Left renal pelvis (tissue), 4 donors: ENCODE measurements at places on chromosomes 13 and 19.

GRCh38 chr19:38658462-38659306 lies 11.2 kb downstream of the ACTN4 start:
- no peak for DNase-seq

DNA sequence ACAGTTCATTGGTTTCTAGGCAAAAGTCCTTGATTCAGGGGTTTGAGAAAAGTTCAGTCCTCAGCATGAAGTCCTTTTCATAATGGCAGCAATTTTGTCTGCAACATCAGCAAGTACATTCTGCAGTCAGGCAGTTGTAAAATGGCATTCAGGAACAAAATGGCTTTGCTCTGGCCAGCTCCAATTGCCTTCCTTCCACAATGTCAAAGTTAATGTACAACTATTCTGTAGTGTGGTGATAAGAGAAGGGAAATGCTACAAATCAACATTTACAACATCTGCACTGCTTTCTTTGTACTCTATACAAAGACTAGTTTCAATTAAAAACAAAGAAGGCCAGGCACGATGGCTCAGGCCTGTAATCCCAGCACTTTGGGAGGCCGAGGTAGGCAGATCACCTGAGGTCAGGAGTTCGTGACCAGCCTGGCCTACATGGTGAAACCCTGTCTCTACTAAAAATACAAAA lies 1.8 kb upstream of the NEK3 start:
- no peak for DNase-seq

- DNase-seq = no peak
These were observed 110.8 kb downstream of the TBC1D4 start for GRCh38 chr13:75371203-75371602.

- DNase-seq = no peak
These were observed 115.4 kb downstream of the ABCC4 start for GRCh38 chr13:95185851-95186250.

GRCh38 chr13:106077017-106077416 lies 458.4 kb downstream of the EFNB2 start:
- no peak for DNase-seq

GRCh38 chr19:55346725-55347441 lies 7.2 kb downstream of the KMT5C start:
- DNase-seq = no peak

GRCh38 chr19:48120505-48120904 lies 9.9 kb upstream of the PLA2G4C start:
- DNase-seq = no peak

- no peak for DNase-seq
These were observed at the start of gene BST2 for GRCh38 chr19:17405250-17406045. Gene BST2 (minus strand): TSS chr19:17405630. CDS start chr19:17405575, 55 bp downstream.

DNA sequence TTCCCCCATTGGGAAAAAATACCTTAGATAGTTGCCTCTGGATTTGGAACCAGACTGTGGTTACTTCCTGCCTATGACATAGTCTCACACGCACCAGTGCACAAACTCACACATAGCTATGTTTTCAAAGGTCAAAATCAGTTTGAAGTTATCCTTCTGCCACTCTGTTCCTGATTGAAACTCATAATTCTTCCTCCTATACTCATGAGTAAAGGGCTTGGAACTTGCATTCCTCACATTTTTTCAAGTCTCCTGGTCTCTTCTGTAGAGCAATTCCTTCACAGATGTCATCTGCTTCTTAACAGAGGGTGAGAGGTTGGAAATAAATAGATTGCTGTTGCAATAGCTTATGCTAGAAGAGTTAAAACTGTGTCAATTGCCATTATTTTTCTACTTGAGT lies 18.6 kb upstream of the POSTN start:
- no peak for DNase-seq

DNA sequence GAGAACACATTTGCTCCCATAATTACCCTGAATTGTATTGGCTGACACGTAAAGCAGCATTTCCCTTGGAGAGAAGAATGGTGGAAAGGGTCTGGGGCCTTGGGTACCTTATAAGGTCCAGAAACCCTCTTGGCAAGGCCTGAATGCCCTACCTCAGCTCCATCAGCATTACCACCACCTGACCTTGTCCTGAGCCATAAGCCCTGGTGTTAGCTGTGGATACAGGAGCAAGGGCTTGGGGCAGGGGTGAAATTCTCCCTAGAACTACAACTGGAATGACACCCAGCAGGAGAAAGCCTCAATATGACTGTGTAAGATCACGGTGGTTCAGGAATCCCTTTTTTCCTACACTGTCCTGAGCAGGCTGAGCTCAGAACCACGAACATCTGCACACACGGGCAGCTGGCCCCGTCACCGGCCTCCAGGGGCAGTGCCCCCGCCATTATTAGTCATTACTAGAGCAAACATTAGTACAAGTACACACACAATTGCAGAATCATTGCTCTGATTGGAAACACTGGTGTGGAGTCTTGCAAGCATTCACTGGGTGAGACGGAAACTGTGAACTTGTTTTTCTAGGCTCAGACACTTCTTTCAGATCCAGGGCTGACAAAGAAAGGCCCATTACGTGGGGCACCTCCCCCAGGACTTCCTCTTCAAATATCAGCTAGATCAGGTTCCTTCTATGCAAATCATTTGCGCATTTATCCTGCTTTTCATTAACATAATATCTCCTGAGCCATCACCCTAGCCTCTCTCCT lies 26.8 kb upstream of the MTIF3 start:
- DNase-seq = no peak

GRCh38 chr19:5801796-5802619 lies 2.9 kb upstream of the NRTN start:
- no peak for DNase-seq

- DNase-seq = no peak
These were observed 8.8 kb upstream of the CACNG6 start for GRCh38 chr19:53982611-53983010.

DNA sequence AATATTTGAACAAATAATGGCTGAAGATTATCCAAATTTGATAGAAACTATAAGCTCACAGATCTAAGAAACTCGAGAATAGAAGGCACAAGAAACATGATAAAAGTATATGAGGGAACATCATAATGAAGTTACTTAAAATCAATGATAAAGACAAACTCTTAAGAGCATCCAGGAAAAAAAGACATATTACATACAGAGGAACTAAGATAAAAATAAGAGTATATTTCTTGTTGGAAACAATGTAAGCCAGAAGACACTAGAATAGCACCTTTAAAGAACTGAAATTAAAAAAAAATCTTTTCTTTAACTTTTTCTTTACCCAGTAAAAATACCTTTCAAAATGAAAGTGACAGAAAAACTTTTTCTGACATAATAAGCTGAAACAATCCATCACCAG lies 356.4 kb downstream of the DNAJC15 start:
- no peak for DNase-seq

- DNase-seq = no peak
These were observed 285.6 kb downstream of the MTUS2 start for GRCh38 chr13:29105779-29106178.

DNA sequence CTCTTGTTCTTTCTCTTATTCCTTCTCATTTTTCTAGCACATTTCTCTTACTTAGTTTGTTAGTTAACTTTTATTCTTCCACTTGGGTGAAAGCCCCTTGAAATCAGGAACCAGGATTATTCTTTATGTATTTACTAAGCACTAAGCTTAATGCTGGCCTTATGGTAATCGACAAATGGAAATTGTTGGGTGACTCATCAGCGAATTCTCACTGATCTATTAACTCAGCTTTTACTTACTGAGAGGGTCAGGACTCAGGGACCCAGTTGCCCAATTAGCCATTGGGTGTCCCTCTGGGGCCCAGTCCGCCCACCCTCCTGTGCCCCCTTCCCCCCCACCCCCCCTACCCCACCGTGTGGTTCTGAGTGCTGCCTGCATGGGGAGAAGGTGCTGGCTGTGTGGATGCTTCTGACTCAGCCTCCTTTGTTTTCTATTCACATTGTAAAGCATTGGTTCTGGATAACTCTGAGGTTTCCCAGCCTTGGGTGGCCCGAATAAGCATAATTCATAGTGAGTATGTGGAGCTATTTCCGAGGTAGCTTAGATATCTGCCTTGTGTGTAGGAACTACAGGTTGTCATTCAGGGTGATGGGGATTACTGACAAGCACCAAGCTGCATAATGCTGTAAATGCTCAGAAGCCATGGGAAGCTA lies 240.9 kb downstream of the FGF9 start:
- no peak for DNase-seq

DNA sequence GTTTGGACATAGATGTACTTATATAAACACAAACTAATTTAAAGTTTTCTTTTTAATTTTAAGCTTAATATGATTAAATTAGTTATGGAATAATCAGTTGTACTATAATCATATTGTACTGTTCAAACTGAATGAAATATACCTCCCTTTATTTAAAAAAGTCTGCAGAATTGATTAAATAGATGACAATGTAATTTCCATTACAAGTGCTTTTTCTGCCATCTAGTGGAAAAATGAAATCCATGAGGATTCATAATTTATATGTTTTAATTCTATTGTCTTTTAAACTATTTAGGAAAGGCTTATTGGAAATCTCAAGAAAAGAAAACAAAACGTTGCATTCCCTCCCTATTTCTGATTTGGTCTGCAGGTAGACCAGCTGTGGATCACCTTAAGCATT lies 30.9 kb downstream of the MZT1 start:
- no peak for DNase-seq

DNA sequence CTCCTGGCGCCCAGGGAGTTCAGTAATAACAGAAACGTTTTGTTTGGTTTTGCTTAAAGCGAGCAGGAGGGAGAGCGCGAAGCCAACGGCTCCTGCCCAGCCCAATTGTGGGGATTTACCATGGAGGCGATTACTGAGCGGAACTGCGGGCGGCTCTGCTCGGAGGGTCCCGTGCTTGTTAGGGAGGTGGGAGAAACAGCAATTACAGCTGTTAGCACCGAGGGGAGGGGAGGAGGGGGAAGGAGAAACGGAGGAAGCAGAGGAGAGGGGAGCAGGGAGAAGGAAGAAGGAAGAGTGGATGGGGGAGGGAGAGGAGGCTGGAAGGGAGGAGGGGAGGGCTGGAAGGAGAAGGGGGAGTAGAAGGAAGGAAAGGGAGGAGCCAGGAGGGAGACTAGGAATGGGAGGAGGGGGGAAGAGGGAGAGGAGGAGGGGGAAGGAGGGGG lies 7.7 kb upstream of the ONECUT3 start:
- no peak for DNase-seq

- peak; percentile 60 for DNase-seq
These were observed 5.3 kb downstream of the DHPS start for GRCh38 chr19:12676384-12676792.

- DNase-seq = no peak
These were observed 66.3 kb downstream of the ARHGAP35 start for GRCh38 chr19:46927106-46927505.

- DNase-seq = no peak
These were observed 24.3 kb downstream of the LAIR2 start for GRCh38 chr19:54526972-54527371.

GRCh38 chr13:85698256-85698655 lies 101.0 kb downstream of the SLITRK6 start:
- no peak for DNase-seq

- no peak for DNase-seq
These were observed 317.3 kb downstream of the PCDH17 start for GRCh38 chr13:57948884-57949283.

DNA sequence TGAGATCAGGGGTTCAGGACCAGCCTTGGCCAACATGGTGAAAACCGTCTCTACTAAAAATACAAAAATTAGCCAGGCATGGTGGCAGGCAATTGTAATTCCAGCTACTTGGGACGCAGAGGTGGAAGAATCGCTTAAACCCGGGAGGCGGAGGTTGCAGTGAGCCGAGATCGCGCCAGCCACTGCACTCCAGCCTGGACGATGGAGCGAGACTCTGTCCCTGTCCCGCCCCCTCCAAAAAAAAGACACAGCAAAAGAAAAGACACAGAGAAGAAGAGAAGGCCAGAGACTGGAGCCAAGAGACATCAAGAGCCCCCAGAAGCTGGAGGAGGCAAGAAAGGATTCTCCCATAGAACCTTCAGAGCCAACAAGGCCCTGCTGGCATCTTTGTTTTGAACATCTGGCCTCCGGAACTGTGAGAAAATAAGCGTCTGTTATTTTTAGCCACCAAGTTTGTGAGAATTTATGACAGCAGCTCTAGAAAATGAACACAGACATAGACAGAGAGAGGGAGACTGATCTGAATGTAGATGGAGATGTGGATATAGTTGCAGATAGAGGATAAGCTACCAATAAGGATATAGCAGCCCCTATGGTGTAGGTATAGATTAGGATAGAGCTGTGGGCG lies 25.7 kb upstream of the PNMA8B start:
- no peak for DNase-seq

GRCh38 chr19:12786952-12787351 lies 4.3 kb upstream of the JUNB start:
- no peak for DNase-seq

- DNase-seq = no peak
These were observed 999 bp upstream of the TNFAIP8L1 start for GRCh38 chr19:4638317-4638716.

DNA sequence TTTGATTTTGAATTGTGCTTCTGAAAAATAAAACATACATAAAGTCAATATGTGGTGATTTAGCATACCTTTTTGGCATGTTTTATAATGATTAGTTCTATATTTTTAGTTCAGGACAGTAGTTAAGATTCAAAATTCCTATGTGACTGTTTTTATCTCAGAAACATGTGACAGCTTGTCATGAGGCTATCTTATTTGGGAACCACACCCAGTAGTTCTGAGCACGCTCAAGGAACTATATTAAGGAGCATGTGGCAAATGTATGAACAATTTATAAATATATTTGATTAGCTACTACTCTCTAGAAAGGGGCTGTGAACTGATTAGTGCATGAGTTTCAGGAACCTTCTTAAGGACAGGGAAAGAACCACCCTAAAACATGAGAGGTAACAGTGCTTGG lies 38.8 kb downstream of the FGF9 start:
- DNase-seq = no peak

- DNase-seq = no peak
These were observed 8.1 kb downstream of the B3GLCT start for GRCh38 chr13:31207661-31208552.

- no peak for DNase-seq
These were observed 598 bp upstream of the LPAR2 start for GRCh38 chr19:19628501-19629134.

DNA sequence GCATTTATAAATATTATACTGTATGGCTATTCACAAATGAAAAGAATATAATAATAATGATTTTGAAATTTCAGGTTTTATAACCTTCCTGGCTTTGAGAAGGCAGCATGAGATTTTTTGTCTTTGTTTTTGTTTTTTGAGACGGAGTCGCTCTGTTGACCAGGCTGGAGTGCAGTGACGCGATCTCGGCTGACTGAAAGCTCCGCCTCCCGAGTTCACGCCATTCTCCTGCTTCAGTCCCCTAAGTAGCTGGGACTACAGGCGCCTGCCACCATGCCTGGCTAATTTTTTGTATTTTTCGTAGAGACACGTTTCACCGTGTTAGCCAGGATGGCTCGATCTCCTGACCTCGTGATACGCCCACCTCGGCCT lies 64.1 kb downstream of the ZNF429 start:
- no peak for DNase-seq
